AG04450 (cell line): ENCODE measurements at places on chromosomes 1 and 21. TPM values are rescaled to one million over a fixed set of nuclear protein-coding genes. Genes with fewer than 3 reads are reported as not detected.

- DNase-seq = peak; percentile 54
Measured at GRCh38 chr1:246875041-246876026, 56.4 kb downstream of the AHCTF1 start.

Gene PLA2G4A
- polyA plus RNA-seq = 3.9 and 5.5 TPM in 2 replicates

DNA sequence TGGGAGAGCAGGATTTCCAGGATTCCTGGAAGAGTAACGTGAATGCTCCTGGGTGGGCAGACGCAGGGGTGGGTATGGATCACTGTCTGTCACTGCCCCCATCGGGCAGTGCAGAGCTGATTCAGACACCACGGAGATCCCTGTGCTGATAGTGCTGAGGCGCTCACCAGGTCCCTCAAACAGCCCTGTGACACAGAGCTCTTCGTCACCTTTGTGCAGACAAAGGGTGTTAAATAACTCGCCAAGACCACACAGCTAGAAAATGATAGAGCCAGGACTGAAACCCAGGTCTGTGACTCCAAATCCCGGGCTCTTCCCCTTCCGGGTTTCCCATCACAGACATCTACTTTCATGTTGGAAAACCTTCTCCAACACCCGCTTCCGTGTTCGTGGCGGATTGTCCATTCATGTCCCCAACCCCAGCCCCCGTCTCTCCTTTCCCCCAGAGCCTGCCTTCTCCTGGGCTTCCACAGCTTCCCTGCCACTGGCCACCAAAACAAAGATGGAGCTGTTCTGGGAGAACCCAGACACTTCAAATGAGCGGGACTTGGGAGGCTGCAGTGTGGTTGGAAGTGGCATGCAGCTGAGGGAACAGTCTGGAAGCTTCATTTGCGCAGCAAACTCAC, 2.6 kb downstream of the EFHD2 start:
- DNase-seq = no peak

Gene SARS1
- polyA plus RNA-seq = 301 and 332 TPM in 2 replicates

- no peak for DNase-seq
Measured at GRCh38 chr1:7036386-7036785, 251.1 kb downstream of the CAMTA1 start.

Gene SPRR2B
- polyA plus RNA-seq = not detected in 2 replicates

- DNase-seq = no peak
Measured at GRCh38 chr1:36836196-36836883, 198.0 kb downstream of the GRIK3 start.

DNA sequence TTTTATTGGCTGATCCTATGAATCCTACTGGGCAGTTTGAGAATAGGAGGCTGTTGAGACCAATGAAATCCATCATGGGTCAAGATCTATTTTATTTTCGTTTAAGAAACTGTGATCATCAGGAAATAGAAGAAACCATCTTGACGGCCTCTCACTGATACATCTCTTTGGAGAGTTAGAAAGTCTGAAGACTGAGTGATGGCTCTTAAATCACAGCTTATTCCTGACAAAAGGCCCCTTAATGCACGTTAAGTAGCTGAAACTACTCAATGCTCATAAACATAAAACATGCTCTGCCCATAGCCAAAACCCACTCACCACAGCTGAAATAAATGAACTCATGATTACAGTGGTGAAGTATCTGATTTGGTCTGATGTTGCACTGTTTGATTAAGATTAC, 784.5 kb upstream of the NEGR1 start:
- DNase-seq = no peak

DNA sequence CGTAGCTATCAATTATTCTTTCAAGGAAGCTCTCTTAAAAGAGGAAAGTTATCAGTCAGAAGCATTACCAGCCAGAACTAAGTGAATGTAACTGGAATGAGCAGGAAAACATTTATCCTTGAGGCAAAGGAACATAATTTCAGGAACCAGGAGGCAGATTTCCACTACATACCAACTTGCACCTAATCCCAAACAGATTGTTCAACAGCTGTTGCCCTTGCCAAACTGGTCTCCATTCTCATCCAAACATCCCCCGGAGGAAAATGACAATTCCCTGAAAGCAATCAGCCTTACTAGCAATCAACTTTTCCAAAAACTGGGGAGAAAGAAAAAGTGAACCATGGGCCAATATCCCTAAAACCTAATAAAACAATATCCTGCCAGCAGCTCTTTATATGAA, 35.0 kb downstream of the ENAH start:
- DNase-seq = no peak

DNA sequence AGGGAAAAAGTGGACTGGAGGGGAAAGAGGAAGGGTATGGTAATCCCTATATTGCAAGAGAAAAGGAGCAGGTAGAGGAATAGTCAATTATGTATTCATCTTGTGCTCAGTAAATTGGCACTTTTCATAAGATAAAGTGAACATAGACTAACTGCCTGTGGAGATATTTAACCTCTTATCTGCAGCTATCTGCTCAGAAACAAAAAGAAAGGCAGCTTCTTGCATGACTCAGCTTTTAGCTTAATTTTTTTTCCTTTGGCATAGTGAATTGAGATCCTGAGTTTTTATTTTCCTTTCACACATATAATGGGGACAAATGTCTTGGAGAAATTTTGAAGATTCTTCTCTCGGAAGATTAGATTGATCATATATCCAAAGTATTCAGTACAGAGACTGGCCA, 127.6 kb upstream of the F3 start:
- DNase-seq = no peak

DNA sequence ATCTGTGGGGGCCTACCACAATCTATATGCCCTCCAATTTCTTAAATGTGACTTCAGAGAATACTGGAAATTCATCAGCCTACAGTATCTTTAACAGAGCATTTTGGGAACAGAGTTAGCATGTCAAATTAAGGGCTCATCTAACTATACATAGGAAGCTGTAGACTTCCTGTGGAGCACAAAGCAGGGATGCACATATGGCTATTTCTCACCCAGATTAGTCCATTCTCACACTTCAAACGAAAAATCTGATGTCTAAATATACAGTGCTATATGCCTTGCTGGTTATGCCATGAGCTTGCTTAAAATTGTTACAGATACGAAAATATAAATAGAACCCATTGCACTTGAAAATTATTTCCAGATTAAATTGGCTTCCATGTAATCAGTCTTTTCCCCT, 1922.8 kb downstream of the MRPL39 start:
- DNase-seq = no peak

DNA sequence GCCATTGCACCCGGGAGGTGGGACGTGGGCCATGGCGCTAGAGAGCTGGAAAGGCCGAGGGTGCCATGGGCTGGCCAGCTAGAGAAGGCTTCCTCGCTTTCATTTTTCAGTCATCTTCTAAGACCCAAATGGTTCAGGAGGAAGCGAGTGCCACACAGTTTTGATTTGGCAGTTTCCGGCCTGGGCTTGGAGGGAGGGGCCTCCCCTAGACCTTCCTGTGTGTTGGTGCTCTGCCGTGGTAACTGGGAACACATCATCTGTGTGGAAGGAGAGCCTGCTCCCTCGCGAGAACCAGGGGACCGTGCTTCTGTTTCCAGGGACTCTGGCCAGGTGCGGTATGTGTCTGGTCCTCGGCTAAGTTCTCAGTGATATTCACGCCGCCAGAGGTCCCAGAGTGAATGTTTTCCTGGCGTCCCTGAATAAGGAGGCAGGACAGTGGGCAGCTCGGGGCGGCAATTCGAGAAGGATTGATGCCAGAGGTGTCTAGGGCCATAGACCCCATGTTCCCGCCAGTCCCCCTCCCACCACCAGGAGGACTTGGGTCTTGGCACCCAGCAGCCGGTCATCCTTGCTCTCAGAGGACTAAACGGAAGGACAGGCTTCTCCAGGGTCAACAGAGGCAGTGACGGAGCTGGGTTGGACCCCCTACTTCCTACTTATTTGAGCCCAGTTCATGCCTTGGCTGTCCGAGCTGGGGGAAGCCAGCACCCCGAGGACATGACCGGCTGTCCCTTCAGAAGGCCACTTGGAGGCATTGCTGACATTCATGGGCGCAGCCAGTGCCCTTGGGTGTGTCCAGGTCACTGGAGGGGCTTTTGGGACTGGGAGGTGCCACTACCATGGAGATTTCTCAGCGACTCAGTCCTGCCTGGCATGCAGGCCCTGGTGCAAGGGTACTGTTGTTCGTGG, 2.7 kb upstream of the NPHP4 start:
- DNase-seq = no peak

- DNase-seq = no peak
Measured at GRCh38 chr1:154272999-154273563, 652 bp downstream of the HAX1 start.

Gene WNT9A
- polyA plus RNA-seq = 0.74 and 0.91 TPM in 2 replicates

Gene ANGPTL3
- polyA plus RNA-seq = not detected in 2 replicates

GRCh38 chr1:53526451-53527101, 67.4 kb downstream of the DMRTB1 start:
- peak; percentile 63 for DNase-seq

GRCh38 chr21:44616591-44616926, 4.7 kb downstream of the KRTAP10-8 start:
- no peak for DNase-seq

DNA sequence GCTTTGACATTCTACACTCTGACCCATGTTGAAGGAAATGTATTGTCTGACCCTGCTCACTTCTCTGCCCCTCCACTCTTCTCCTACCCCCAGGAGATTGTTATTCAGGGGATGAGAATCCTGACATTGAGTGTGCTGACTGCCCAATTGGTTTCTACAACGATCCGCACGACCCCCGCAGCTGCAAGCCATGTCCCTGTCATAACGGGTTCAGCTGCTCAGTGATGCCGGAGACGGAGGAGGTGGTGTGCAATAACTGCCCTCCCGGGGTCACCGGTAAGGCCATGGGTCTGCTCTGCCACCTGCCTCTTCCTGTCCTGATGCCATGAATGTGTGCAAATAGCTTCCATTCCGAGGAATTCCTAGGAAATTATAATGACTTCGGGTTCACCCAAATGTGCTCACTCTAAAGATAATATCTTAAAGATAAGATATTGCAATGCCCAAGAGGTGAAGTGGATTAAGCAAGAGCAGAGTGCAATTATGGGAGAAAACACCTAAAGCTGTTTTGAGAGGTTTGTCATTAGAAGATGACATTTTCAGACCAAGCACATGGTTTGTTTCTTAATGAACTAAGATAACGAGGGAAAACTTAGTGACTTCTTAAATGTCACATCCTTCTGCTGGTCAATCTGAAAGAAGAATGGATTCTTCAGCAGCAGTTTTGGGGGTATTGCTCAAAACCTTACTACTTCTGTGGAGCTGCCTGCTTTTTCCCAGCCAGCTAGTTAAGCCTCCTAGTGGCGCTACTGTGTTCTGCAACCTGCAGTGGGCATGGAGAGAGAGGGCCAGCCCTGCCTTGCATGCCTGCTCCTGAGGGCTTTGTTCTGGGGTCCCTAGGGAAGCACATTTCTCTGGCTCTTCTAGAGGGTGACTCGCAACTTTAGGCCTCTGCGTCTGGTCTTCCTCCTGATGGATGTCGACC, 41.6 kb downstream of the LAMC2 start:
- no peak for DNase-seq

Gene ZNF691
- 5.6 and 6.3 TPM in 2 replicates for polyA plus RNA-seq

Gene ACTL8
- polyA plus RNA-seq = 0.05 TPM in 1 of 2 replicates, not detected in the other

Gene NEK2
- polyA plus RNA-seq = 5.4 and 8.8 TPM in 2 replicates

DNA sequence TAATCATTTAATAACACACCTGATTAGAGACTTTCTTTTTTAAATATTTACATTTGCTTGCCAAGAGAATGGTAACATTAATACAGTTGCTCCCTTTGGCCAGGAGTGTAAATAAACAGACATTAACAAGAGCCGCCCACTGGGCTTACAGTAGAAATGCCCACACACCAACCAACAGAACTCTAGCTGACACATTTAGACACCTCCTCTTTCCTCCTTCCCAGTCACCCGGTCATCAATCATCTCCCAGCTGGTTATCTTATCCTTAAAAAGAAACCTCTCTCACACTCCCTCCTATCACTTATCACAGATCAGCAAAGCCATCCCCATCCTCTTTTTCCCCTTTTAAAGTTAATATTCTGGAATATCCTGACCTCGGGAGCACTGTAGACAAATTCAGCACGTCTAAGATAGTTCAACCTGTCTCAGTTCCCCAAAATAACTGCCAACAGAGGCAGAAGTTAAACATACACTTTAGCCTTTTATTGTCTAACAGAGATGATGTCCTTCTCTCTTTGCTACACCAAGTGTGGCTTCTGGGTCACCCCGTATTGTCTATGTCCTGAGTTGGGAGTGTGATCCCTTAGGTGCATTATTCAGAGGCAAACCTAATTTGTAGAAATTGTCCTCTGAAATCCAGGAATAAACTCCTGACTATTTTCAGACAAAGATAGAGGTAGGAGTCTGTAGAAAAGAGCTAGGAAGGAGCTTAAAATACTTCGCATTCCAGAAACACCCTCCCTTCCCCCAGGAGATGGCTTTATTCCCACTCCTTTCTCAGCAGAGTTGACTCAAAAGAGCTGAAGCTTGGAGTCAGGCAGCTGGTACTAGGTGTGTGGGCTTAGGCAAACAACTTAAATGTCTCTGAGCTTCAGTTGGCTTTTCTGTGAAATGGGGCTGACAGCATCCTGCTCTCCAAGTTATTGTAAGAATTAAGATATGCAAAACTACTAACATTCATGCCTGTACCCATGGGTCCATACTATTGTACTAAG, 8.8 kb downstream of the MYCL start:
- DNase-seq = peak; percentile 48

GRCh38 chr1:11617314-11617713, 36.9 kb downstream of the FBXO2 start:
- no peak for DNase-seq

GRCh38 chr21:45323487-45324311, 36.0 kb upstream of the POFUT2 start:
- DNase-seq = no peak

DNA sequence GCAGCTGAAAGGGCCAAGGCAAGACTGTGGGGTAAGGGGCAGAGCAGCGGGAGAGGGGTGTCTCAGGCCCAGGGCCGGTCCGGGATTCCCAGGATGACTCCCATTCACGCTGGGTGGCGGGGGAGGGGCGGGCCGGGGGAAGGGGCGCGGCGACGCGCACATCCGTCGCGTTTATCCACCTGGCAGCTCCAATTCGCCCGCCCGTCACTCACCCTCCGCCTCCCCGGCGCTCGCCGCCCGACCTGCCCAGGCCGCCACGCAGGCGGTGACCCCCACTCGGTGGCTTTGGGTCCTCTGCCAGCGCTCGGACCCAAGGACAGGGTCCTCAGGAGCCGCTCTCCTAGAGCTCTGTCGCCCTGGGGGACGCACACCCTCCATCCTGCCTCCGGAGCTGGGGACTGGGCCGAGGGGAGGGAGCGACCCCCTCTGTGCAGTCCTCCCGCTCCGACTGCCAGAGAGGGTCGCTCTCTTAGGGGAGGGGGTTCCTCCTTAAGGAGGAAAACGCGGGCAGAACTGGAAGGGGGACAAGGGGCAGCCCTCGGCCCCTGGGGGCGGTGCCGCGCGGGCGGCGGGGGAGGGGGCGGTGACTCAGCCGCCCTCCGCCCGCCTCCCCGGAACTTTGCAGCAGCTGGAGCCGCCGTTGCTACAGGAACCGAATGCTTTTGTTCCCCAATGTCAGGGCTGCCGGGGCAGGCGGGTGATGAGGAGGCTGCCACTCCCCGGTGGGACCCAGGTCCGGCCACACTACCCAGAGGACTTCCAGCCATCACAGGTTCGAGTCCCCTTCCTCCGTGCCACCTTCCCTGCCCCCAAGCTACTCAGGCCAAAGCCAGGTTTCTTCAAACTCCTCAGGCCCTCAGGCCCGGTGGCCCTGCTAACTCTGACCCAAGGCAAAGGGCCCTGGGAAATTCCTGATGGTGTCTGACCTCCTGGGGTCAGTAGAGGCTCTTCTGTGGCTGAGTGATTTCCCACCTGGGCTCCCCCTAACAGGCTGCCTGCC, 3.4 kb downstream of the ADGRB2 start:
- no peak for DNase-seq

Gene SCP2
- polyA plus RNA-seq = 164 and 278 TPM in 2 replicates
